ENCODE measurements at places on chromosomes 12 and 14.

DNA sequence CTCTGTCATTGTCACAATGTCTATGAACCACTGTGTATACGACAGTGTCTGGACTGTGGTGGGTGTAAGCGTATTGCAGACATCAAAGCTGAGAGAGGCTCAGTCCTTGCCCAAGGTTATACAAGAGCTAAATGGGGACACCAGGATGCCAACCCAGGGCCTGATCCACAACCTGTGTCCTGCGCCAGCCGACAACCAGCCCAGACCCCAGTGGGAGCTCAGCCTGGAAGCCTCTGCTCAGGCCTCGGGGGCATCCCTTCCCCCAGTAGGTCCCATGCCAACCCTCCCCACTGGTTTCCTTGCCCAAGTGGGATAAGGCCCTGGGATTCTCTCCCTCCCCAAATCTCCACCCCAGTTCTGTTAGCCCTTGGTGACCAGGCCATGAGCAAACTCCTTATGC lies 54.3 kb downstream of the LTBP2 start:
- DNase-seq: no peak

DNA sequence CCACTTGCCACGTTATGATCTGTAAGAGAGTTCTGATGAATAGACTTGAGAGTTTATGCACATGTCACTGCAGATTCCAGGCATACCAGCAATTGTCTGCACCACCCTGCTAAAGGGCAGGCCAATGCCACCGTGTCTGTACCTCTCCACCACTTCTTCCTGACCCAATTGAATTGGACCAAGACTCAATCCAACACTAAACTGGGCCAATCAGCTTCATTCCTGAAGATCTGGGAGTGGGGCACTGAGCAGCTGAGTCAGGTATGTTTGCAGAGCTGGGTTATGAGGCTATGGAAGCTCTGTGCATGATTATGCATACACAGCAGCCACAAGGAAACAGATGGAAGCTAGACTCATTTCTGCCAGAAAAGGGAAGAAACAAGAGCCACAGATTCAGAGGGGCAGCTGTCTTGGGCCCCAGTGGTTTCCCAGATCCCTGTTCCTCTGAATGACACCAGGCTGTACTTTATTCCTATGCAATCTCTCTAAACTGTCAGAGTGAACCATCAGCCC lies 28.0 kb downstream of the DAO start:
- no peak for DNase-seq

- DNase-seq: no peak
Observed at GRCh38 chr14:36208690-36209278, 32.3 kb upstream of the PTCSC3 start.

DNA sequence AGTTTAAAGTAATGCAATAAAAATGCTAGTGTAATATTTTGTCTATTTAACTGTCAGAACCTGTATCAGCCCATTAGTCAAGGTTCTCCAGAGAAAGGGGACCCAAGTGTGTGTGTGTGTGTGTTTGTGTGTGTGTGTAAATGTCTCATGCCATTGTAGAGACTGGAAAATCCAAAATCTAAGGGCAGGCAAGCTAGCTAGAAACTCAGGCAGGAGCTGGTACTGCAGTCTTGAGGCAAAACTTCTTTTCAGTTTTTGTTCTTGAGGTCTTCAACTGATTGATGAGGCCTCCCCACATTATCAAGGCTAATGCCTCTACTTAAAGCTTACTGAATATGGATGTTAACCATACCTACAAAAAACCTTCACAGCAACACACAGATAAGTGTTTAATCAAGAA lies 126.7 kb downstream of the PRKD1 start:
- no peak for DNase-seq

DNA sequence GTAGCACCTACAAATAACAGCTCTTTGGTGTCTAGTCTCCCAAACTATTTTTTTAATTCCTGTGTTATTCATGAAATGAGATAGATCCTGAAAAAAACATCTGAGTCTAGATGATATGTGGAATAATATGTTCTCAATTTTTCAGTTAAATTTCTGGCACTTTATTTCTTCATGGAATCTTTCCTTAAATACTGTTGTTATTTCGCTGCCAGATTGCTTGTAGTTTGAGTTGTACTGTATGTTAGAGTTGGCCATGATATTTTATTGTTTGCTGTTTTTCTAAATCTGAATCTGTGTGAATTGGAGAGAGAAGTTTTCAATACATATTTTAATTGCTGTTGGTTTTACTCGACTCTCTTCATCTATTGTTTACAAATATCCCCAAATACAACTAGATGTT lies 500.5 kb downstream of the EGLN3 start:
- no peak for DNase-seq

DNA sequence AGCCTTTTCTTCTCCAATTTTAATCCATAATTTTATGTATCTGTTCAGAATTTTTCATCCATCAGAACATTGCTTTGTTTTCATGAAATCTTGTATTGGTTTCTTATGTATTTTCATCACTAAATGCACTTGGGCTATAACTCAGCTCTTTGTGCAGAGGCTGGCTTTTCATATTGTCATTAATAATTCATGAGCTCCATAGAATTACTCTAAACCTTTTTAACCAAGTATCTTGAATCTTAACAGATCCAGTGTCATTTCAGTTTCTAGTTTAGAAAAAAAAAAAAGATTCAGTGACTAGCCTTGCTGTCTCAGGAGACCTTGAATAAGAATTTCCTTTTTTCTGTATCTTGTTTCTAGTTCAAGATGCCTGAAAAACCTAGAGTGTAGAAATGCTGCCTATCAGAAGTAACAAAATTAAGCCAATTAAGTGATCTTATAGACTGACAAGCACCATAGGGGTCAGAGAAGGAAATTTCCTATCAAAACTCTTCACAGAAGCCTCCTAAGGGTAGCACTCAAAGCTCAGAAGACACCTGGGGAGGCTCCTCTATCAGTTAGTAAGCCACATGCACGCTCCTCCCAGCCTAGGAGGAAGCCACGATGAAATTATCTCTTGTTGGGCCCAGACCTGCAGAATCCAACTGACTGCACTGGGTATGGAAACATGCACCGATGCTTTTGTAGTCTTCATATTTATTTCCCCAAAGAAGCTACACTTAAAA lies 163.4 kb downstream of the KICS2 start:
- no peak for DNase-seq

- no peak for DNase-seq
Observed at GRCh38 chr14:56474419-56475022, 105.1 kb upstream of the TMEM260 start.

DNA sequence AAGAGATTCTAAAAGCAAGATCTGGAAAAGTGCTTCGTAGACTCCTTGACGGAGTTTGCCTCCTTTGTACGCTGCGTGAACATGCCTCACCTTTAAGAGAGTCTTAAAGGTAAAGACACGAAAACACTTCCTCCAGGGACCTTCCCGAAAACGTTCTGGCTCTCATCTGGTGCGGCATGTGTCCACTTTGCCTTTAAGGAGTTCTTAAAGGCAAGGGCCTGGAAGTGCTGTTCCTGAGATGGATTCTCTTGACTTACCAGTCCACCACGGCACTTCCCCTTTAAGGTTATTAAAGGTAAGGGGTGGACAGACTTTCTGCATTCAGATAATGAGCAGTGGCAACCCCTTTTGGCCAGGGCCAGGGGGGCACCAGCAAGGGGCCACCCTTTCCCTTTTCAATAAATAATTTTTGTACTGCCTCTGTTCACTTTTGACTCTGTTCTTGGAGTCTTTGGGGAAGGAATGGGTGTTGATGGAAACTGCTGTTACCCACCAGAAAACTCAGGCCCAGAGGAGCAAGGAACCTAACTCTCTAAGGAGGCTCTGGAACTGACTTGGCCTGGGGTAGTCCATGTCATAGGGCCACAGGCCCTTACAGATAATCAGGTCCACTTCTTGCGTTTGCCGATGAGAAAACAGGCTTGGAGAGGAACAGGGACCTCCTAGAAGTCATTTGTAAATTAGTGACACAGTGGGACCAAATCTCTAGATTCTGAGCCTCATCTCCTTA lies 4.4 kb downstream of the REM2 start:
- DNase-seq: no peak

DNA sequence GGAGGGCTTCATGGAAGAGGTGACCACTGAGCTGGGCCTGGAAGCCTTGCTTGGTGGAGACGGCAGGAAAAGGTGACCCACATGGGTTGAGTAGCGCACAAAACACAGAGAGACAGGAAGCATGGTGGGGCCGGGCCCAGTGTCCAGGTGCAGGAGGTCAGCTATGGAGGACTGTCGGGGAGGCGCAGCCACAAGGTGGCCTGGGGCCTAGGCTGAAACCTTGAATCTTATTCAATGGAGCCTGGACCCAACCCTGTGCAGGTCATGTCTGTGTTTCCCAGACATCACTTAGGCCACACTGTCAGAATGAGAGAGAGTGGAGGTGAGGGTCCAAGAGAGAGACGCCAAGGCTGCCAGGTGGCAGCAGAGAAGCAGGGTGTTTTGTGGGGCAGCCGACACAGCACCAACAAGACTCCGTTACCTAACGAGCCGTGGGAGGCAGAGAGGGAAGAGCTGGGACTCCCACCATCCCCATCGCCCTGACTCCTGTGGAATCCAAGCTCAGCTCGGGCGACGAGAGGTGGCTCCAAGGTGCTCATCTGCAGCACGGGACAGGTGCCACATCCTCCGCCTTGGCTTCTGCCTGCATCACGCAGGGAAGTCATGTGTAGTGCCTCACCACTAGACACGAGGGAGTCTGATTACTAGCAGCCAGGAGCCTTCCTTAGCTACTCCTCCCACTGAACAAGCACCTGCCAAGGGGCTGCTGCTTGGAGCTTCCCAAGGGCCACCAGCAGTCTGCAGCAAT lies 38.7 kb downstream of the DEGS2 start:
- no peak for DNase-seq

GRCh38 chr12:127310548-127310947 lies 956.4 kb upstream of the TMEM132C start:
- no peak for DNase-seq

DNA sequence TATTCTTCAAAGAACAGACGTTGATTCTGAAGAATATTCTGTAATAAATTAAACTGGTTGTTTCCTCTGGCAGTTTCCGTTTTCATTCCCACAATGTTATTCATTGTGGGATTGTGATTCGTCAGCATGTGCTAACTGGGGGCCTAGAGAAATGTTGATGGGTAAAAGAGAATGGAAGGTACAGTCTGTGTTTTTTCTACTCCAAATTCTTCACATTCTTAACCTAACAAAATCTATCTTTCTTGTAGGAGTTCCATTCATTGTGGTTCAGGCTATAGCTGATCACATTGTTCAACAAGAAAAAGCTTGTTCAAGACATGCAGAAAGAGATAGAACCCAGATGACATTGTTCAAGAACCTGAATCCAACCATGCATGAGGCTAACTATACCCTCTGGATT lies 5.9 kb downstream of the CD163 start:
- no peak for DNase-seq

GRCh38 chr12:57340104-57340503 lies 89.1 kb upstream of the STAC3 start:
- no peak for DNase-seq

GRCh38 chr12:724194-724855 lies 28.1 kb upstream of the WNK1 start:
- DNase-seq: no peak

DNA sequence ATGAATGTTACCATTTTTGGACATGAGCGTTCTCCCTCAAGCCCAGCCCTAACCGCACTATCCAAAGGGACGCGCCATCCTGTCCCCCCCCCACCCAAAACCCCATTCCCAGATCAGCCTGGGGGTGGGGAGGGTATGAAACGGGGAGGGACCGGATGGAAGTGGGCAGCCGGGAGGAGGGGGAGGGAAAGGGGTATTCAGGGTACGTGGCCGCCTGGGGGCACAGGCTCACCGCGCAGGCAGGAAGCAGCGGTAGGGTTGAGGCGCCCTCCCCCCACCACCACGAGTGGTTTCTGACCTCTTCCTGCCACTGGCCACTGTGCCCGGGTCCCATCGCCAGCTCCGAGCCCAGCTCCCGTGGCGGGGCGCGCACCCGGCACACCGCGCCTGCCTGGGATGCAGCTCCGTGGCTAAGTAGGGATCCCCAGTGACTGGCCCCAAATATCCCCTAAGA lies 1.4 kb downstream of the ACTN1 start:
- DNase-seq: peak; percentile 75

DNA sequence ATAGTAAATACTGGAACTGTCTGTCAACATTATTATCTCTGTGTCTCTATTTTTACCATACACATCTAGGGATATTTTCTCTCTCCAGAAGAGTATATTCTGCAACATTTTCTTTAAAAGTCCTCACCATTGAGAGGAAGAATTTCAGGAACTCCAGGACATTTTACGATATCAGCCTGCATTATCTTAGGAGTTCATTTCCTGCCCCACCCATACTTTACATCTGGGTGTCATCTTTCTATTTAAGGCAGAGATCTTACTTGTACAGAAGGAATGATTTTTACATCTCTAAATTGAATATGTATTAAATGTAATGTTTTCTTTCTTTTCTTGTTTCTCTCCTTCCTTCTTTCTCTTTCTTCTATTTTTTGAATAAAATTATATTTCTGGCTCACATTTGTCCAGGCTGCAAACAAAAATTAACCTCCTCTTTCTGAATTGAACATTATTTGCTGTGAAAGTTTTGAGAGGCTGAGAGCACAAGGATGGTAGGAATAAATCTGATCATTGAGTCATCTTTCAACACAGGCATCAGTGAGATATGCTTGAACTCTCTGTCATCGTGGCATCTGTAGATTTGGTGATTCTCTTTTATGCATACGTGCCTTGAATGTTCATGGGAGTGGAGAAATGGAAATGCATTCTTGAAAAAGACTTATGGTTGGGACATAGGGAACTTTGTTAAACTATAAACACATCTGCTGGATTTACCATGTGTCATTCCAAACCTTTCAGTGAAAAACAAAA lies 753.6 kb downstream of the SLC16A7 start:
- no peak for DNase-seq

- DNase-seq: peak; percentile 87
Observed at GRCh38 chr14:73759183-73759713, 45.1 kb upstream of the PNMA1 start.

DNA sequence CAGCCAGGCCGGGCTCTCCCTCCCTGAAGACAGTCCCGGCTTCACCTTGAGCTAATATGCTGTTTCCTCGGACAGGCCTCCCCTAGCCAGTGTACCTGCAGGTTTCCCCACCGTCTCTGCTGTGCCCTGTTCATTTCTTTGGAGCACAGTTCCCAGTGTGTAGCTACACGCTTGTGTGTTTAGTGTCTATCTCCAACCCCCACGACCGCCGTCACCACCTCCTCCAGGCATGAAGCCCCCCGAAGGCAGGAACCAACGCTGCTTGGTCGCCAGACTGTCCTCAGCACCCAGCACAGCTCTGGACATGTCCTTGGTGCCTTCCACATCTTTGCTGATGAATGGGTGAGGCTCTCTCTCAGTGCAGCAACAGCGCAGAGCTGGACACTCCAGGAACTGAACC lies 26.2 kb upstream of the PLEKHG6 start:
- no peak for DNase-seq

DNA sequence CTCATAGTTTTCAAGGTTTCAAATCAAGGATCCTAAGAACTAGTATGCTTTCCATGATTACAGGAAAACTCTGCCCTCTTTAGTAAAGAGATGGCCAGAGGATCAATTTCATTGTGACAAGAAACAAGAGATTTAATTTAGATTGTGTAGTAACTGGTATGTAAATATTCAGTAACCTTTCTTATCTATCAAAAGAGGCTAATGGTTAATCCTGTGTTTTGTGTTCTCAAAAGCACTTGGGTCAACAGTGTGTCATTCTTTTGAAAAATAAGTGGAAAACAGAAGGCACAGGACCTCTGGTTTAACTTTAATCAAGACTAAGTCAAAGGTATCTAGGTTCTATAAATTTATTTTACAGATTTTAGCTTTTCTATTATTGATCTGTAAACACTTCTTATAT lies 56.6 kb upstream of the ERGIC2 start:
- DNase-seq: no peak

GRCh38 chr12:25017336-25017735 lies 68.4 kb upstream of the BCAT1 start:
- DNase-seq: no peak

- peak; percentile 38 for DNase-seq
Observed at GRCh38 chr12:118999107-118999506, 17.8 kb downstream of the SRRM4 start.

All from heart right ventricle (tissue), 16 donors.